ENCODE measurements at places on chromosomes 1 and 21.

DNA sequence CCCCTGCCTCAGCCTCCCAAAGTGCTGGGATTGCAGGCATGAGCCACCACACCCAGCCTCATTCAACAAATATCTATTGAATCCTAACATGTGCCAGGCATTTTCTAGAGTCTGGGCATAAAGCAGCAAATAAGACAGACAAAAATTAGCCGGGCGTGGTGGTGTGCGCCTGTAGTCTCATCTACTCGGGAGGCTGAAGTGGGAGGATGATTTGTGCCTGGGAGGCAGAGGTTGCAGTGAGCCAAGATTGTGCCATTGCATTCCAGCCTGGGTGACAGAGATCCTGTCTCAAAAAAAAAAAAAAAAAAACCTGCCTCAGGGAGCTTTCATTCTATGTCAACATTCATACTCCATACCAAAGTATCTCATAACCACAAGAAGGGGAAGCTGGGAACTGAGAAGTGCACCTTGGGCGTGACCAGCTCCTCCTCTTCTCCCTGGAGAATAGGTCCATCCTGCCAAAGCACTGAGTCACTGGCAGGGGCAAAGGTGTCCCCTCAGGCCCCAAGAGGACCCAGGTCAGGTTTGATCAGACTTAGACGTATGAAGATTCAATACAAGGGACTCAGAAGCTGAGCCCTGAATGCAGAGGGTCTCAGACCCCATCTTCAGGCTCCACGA is 36.8 kb upstream of the PPP1R15B start:
- no peak for DNase-seq

DNA sequence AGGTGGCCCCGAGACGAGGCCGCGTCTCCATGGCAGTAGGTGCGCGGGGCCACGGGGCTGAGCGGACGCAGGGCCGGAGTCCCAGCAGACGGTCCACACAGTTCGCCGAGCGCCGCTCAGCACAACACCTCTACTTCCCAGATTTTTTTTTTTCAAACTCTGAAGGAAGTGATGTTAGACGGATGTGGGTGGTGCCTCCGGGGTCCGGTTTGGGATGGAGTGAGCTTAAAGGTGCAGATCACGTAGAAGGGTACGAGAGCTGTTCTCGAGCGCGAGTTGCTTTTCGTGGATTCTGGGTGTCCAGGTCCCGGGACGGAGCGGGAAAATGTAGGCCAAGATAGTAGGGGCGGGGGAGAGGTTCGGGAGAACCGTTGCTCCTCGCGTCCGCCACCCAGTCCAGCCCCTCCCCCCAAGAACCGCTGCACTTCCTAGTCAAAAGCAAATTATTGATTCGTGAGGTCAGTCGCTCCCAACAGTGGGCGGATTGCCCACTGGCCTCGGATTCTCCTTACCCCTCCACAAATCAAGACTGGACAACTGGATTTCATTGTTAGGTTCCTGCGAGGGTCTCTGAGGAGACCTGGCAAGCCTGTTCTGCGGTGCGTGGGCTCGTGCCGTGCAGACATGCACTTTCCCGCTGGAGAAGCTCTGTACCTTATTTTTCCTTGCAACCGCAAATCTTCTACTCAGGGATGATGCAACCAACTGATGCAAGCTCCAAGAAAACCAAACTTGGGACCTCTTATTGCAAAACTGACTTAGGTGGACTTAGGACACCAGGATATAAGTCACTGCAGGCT is at the start of gene TXNDC12:
Gene TXNDC12 (minus strand): TSS at position 126 of the 800 bp plus-strand sequence. CDS start 95 bp downstream, at position 31.
- DNase-seq: peak; percentile 41

GRCh38 chr1:227893300-227893948 is 54.3 kb downstream of the WNT9A start:
- peak; percentile 4 for DNase-seq

DNA sequence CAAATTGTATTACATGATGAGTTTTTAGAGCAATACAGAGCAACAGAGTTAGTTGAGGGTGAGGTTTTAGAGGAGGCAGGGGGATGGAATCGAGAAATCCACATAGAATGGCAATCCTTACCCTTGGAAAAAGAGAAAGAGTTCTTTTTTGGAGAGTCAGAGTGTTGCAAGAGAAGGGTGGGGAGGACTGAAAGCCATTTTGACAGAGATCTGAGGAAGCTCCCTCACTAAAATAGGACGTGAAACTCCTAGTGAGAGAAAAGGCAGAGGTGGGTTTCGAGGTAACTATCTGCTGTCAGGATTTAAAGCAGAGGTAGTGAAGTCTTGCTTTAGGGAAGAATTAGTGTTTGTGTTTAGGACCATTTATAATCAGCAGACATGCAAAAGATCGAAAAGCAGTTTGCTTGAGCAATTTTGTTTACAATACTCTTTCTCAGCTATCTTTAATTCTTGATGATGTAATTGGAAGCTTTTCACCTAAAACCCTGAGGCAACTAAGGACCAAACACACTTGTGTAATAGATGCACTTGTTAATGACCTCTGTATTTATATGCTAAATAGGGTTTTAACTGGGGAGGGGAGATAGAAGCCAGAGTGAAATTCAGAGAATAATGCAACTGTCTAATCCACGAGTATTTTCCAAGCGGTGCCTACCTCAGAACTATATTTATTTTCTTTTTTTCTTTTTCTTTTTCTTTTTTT is 20.0 kb downstream of the ADAMTS5 start:
- no peak for DNase-seq

GRCh38 chr1:34825455-34826091 is 32.8 kb downstream of the GJA4 start:
- no peak for DNase-seq

- no peak for DNase-seq
These were observed 58.5 kb downstream of the EIF4G3 start for GRCh38 chr1:21118167-21118566.

DNA sequence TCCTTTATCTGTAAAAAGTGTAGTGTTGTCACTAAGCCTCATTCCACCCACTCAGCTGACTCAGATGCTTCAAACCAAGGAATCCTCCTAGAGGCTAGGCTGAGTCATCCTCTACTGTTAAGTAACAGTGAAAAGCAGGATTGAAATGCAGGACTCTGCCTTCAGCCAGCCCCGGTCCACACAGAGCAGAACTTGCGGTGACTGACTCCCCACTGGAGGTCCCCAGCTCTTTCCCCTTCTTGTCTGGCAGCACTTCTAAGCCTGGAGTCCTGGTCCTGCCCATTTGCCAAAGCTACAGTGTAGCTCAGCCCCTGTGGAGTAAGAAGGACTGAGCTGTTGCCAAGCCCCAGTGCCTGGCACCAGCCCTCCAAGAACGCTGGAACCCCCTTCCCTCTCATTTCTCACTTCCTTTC is 1.7 kb downstream of the RAB7B start:
- DNase-seq: no peak

DNA sequence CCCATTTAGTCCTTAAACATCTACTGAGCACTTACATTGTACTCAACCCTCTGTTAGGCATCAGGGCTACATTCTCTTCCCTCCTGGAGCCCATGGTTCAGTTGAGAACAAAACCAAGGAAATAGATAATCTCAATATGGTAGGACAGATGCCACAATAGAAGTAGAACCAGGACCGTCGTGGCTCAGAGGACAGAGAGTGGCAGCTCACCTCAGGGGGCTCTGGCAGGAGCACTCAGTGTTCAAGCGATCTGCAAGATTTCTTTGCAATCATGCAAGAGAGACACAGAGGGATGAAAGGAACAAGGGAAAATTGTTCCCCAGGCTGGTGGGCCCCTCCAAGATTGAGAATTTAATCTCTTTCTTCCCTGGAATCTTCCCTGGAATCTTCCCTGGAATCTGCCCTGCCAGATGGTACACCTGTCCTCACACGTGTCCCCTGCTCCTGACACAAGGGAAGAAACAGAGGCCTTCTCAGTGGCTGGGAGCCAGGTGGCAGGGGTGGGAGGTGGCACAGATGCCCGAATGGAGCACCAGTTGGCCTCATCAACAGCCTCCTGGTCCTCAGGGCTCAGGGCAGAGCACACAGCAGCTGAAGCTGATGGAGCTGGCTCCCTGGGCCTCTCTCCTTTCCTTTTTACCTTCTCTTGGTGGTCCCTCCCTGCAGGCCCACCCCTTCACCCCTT is 135.4 kb downstream of the PLXNA2 start:
- DNase-seq: no peak

GRCh38 chr1:93275634-93276295 is 69.9 kb upstream of the DR1 start:
- no peak for DNase-seq

DNA sequence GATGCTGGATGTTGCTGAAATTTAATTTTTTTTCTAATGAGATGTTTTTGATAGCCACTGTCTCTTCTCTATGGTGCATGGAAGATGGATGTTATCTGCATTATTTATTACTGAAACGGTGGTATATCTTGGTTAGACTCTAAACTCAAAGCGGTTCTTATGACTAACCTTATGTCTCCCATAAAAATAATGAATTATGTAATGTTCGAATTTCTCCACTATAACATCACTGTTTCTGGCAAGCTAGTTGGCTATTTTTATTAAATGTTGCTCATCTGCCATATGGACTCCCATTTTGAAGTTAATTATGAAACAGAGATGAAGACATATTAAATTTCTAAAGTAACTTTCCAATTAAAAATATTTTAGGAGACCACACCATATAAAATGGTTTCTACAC is 808.6 kb upstream of the ADGRL4 start:
- DNase-seq: no peak
